ENCODE measurements at places on chromosomes 3 and 15.

GRCh38 chr3:196142202-196142956 lies 60.5 kb upstream of the TFRC start:
- no peak for ATAC-seq

DNA sequence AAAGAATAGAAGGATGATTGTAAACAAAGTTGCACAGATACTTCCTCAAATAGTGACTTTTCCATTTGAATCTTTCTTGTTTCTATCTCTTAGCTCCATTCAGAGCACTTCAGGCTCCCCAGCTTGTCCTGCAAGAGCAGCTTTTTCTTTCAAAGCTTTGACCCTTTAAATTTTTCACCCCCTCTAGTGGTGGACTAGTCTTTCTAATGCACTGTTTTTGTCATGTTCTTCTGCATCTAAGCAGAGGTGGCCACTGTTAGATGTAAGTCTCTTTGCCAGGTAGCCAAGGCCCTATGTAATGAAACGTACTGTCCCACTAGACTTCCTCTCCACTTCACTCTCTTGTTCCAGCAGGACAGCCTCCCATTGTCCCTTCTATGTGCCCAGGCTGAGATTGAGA lies 74.0 kb upstream of the MANF start:
- peak; percentile 62 for ATAC-seq

DNA sequence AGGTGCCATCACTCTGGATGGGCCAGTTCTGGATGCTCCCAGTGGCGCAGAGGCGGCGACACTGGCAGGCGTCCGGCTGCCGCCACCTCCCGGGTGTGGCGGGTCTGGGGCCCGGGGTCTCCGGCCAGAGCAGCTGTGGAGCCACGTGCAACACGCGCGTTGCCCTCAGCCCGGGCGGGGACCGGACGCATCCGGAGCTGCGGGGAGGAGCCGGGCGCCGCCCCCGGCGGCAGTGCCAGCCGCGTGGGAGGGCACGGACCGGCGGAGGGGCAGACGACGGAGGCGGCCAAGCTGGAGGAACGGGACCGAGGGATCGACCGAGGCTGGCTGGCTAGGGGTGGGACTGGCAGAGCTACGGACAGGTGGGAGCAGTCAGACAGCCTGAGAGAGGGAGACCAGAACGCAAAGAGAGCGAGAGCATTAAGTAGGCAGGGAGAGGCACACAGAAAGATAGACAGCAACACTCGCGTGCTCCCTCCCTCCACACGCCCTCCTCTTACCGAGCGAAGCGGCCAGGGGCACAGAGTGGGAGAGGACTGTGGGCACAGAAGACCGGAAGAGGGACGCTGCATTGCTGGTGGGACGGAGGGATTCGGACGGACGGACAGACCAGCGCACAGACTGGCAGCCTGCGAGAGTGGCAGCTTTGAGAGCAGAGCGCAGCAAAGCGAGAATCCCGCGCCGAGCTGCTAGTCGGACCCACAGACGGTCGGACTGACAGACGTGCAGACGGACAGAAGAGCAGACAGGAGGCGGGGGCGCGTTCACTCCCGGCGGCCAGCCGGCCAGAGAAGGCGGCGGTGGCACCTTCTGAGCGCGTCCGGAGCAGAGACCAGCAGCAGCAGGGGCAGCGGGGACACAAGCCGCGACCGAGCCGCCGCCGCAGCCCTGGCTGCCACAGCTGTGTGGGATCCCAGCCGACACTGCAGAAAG lies at the start of gene ARPP21:
Gene ARPP21, plus strand, starts transcription at position 272 of the 933 bp plus-strand sequence. CDS start 42,227 bp downstream, outside the sequence.
- ATAC-seq: peak; percentile 83

DNA sequence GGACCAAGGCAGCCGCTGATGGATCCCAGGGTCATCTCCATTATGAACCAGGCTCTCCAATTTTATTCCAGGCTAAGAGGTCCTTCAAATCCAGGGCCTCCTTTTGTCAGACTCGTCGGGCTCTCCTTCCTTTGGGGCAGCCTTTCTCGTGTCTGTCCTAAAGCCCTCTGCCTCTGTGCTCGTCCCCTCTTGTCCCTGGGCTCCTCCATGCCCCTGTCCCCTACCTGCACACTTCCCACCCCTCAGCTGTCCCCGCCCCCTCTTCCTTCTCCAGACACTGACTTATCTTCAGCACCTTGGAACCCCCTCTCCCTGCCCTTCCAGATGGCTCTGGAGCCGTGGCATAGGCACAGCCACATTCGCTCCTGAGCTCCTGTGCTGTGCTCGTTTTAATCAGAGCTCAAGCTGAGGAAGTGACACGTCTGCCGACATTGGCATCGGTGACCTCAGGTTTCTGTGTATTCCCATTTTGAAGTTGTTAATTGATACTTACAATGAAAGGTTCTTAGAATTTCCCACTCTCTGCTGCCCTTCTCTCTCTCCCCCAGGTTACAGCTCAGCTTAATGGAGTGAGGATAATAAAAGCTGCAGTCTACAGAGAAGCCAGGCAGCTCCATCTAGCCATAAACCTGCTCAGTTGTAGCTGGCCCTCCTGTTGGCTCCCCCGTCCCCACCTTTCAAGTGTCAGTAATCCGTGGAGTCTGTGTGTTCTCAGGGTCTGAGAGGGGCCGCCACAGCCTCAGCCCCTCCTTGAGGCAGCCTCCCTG lies 51.1 kb upstream of the SEC22A start:
- no peak for ATAC-seq
